ENCODE measurements at places on chromosomes 3 and 15.

- no peak for DNase-seq
Observed at GRCh38 chr15:94130504-94130903, 100.9 kb upstream of the MCTP2 start.

- no peak for DNase-seq
Observed at GRCh38 chr15:28105793-28106192, 6.7 kb upstream of the OCA2 start.

DNA sequence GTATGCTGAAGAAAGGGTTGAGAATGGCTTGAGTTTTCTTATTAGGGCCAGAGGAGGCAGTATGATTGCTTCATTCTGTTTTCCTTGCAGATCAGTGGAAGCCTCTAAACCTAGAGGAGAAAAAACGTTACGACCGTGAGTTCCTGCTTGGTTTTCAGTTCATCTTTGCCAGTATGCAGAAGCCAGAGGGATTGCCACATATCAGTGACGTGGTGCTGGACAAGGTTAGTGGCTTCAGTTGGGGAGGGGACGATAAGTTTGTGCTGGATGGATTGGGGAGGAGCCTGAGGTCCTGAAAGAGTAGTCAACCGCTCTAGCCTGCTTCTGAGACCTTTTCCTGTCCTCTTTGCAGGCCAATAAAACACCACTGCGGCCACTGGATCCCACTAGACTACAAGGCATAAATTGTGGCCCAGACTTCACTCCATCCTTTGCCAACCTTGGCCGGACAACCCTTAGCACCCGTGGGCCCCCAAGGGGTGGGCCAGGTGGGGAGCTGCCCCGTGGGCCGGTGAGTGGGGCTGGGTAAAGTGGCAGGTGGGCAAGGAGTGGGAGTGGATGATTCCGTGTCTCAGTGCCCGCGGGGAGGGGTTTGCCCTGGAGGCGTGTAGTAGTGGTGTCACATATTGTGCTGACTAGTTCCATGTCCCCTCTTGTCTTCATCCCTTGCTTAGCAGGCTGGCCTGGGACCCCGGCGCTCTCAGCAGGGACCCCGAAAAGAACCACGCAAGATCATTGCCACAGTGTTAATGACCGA, 8.5 kb downstream of the EIF4G1 start:
- no peak for DNase-seq

DNA sequence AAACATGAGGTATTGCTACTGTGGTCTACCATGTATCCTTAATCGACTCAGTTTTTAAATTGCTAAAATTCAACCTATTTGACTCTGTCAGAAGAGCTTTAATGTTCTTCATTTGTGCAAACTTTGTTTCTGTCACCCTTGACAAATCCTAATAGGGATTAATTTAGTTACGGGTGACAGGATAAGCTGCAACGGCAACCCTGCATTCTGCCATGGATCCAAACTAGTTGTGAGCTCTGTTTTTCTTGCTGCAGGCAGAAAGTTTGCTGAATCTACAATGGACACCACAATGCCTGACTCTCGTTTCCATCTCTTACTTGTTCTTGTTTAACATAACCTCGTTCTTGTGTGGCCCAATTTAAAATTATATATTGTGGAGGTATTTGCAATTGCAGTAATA, 352.3 kb downstream of the ROBO2 start:
- DNase-seq, result no peak

GRCh38 chr3:11591391-11592282, 52.1 kb downstream of the VGLL4 start:
- no peak for DNase-seq

DNA sequence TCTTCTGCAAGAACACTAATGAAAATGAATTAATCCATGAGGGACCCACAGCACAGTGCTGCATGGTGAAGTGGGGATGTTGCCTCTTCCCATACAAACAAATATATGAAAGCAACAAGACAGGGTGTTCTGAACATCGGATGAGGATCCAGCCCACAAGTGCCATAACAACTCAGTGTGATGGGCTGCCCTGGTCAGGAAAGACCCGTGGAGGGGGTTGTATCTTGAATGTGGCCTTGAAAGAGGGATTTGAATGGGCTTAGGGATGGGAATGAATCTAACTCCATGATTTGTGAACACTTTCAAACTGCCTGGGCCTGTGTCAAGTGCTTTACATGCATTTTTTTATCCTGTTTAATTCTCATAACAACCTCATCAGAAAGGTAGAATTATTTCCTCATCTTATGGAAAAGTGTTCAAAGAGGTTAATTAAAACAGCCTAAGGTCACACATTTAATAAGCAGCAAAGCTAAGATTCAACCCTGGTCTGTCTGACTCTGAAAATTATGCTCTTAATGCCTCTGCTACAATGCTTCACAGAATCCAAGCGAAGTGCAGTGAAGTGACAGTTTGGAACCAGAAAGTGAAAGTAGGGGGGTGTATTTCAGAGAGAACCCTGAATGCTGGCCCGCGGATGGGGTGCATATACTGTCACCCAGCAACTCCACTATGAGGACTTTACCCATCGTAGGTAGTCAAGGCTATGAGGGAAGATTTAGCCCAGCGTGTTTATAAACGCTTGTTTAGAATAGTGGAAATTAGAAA, 65.6 kb upstream of the HEG1 start:
- no peak for DNase-seq

GRCh38 chr15:43748376-43748775, 2.1 kb downstream of the PDIA3 start:
- DNase-seq, result no peak

- DNase-seq, result no peak
Observed at GRCh38 chr3:146491303-146491702, 21.9 kb upstream of the PLSCR2 start.

DNA sequence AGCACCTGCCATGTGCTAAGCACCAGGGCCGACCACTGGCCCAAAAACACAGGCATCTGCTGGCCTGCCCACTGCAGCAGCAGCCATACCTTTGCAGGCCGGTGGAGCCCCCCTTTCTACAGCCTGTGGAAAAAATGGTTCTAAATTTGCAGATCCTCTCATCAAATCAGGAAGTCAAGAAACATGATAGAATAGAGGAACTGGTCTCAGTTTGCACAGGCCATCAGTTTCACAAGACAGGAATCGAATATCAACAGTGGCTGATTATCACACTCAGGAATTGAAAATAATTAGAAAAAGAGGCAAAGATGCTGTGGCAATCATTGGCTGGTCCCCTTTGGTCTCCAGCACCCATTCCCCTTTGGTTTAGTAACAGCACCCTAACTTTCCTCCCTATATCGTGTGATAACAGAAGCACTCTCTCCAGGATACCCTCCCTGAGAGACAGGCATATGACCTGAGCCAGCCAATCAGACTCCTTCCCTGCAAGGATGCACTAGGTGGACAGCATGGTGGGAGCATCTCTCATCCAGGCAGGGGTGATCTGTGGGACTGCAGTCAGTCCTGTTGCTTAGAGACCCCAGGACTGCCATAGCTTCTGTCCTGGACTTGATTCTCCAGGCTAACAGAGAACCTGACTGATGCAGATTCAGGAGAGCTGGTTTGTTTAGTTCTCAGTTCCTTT, 3.5 kb upstream of the PAK6 start:
- DNase-seq, result no peak

DNA sequence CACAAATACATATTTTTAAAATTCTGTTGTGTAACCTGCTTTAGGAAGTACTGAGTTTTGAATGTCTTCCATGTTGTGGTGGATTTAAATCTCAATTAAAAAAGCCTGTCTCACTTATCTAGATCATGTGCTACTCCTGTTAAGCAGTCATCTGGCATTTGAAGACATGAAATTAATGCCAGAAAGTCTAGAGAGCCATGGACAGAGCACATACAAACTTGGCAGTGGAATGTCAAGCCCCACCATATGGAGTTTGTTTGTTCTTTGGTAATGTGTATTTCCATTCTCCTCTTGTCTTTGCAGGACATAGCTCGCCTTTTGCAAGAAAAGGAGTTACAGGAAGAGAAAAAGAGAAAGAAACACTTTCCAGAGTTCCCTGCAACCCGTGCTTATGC, 39.3 kb upstream of the UTS2B start:
- no peak for DNase-seq

- no peak for DNase-seq
Observed at GRCh38 chr3:57939775-57940174, 68.4 kb upstream of the FLNB start.

DNA sequence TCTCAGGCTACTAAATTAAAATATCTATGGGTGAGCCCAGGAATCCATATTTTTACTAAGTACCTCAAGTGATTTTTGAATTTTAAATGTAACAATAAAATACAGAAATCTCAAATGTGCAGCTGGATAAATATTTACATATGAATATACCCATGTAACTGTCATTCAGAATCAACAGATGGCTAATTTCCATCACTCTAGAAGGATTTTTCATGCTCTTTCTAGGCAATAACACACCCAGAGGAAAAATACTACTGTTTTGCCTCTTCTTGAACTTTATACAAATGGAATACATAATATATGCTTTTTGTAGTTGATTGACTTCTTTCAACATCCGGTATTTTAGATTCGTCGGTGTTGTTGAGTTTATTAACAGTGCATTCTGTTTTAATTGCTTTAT, 601.3 kb upstream of the NECTIN3 start:
- DNase-seq, result no peak

GRCh38 chr15:90974216-90974615, 19.5 kb downstream of the RCCD1 start:
- DNase-seq, result no peak

DNA sequence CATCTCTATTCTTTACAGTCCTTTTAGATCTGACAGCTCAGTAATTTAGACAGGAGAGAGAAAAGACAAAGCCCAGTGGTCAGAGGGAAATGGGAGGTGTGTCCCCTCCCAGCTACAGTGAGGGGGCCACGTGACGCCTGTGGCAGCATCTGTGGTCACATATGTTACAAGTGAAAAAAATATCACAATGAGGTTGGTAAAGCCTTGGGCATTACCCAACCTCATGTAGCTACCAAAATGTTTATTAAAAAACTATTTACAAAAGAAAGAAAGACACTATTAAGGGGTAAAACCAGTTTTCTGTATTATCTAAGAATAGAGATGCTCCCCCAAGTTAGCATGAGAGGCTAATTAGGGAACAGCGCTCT, 42.9 kb upstream of the PLCL2 start:
- DNase-seq, result peak; percentile 17

- no peak for DNase-seq
Observed at GRCh38 chr15:25641361-25641760, 202.5 kb upstream of the UBE3A start.

DNA sequence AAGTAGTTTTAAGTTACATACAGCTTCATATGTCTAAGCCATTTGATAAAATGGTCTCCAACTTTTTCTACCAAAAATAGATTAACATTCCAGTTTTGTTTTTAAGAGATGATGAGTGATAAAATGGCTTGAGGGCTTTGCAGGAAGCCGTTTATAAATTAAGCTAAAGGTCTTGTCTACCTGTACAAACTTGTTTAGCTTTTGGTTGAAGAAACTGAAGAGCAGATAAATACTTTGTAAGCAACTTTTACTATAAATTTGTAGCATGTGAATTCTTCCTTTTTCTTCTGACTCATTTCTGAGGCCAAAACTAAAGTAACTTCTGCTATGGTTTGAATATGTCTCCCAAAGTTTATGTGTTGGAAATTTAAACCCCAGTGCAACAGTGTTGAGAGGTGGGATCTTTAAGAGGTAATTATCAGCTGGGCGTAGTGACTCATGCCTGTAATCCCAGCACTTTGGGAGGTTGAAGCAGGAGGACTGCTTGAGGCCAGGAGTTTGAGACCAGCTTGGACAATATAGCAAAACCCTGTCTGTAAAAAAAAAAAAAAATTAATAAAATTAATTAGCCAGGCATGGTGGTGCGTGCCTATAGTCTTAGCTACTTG, 8.2 kb upstream of the NEDD4 start:
- DNase-seq, result no peak

DNA sequence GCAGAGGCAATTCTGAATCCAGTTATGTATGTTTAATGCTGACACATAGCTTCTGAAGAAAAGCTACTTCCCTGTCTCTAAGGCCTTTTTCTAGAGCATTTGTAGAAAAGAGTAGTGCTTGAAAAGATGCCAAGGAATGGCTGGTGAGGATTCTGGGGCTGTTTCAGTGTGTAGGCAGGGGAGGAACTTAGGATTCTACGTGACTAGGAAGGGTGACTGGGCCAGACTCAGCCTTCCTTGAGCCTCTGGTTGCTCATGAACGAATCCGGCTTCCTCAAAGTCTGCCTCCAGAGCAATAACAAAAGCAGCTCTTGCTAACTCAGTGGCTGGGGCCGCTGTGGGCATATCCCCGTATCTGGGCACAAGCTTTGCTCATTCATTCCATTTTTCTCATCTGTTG, 104.8 kb upstream of the WNT5A start:
- no peak for DNase-seq

- no peak for DNase-seq
Observed at GRCh38 chr3:99012051-99012450, 110.6 kb upstream of the DCBLD2 start.

DNA sequence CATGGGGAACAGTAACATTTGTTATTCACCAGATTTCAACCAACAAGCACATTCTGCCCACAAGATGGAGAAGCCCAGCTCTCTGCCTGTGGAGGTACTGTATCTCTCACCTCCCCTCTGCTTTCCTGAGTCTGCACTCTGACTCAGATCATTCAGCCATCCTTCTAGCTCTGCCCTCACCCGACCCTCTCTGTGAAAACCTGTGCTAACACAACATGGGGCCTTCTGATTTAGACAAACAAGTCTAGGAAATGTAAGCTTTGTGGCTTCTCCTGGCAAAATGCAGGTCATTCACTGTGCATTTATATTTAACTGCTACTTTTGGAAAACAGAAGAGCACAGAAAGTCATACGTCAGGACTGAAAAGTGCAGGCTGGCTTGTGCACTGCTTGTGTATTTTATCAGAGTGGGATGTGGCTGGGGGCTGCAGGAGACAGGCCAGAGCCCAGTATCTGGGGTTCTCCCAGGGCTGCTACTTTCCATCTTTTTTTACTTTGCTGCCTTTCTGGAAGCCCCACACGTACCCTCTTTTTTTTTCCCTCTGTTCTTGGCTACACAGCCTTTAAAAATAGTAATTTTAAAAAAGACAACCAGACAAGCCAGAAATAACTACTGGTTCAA, 50.8 kb downstream of the SUSD5 start:
- no peak for DNase-seq

DNA sequence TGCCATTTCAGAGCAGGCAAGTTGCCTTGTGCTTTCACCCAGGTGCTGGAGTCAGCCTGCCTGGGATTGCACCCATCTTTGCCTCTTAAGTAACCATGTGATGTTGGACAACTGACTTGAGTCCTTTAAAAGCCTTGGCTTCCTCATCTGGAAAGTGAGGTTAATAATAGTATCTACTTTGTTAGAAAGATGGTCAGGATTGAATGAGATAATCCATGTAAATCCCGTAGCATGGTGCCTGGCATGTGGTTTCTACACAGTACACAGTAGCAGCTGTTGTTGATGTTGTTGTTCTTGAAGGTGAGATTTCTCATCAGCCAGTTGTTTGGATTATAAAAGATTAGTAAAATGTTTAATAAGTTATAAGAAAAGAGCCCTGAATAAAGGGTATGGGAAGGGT, 48.8 kb downstream of the PSMD6 start:
- DNase-seq, result no peak

- DNase-seq, result no peak
Observed at GRCh38 chr3:48157202-48157840, 30.9 kb downstream of the CDC25A start.

GRCh38 chr3:188076176-188076575, 77.8 kb upstream of the LPP start:
- no peak for DNase-seq

- DNase-seq, result no peak
Observed at GRCh38 chr15:62935300-62936081, 107.1 kb upstream of the TPM1 start.

Measured in activated CD4-positive, alpha-beta T cell treated with anti-CD3 and anti-CD28 coated beads, Interleukin-2, amount 50 U/mL, for 1 hour (primary cell).